ENCODE measurements at places on chromosomes 2 and 18.

GRCh38 chr2:36568516-36569246, 29.3 kb downstream of the FEZ2 start:
- no peak for DNase-seq

- peak; percentile 50 for DNase-seq
Measured at GRCh38 chr2:189783451-189783926, 650 bp downstream of the ORMDL1 start.

DNA sequence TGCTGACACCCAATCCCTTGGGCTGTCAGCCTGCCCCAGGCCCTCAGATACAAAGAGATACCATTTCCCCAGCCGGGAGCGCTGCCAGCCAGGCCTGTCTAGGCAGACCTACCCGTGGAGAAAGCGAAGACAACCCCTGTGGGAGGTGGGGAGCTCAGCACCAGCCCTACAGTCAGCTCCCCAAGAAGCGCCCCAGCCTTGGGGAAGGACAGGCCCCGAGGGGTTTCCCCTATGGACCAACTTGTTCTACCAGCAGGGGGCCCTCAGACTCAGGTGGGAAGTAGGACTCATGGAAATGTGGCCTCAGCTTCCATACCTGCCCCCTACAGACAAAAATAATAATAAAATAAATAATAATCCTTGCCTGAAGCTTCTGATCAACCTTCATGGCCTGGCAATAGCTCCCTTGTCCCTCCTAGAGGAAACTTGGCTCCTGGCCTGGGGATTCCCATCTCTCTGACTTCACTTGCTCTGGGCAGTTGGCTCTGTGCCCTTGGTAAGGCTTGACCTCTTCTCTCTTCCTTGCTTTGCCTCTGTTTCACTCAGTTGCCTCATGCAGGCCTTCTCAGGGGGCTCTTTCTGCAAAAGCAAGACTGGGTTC, 7.0 kb downstream of the SLC35F6 start:
- DNase-seq: no peak

DNA sequence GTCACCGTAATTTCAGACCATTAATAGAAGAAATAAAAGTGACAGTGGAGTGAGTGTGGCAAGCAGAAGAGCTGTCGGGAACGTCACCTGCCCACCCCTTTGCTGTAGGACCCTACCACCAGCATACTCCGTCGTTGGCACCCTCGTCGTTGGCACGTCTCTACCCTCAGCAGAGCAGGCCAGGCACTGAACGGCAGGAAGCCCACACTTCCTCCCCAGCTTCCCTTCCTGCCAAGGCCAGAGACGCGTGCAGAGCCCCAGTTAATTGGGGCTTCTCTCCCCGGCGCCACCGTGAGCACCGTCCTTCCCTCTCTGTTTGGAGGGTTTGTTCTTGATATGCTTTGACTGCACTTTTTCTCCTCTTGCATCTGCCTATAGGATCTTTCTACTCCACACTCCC, 27.0 kb upstream of the NFATC1 start:
- no peak for DNase-seq

GRCh38 chr18:4455113-4455811, at the start of gene DLGAP1:
TSS of gene DLGAP1 (minus strand) at chr18:4455307.
- DNase-seq: no peak

DNA sequence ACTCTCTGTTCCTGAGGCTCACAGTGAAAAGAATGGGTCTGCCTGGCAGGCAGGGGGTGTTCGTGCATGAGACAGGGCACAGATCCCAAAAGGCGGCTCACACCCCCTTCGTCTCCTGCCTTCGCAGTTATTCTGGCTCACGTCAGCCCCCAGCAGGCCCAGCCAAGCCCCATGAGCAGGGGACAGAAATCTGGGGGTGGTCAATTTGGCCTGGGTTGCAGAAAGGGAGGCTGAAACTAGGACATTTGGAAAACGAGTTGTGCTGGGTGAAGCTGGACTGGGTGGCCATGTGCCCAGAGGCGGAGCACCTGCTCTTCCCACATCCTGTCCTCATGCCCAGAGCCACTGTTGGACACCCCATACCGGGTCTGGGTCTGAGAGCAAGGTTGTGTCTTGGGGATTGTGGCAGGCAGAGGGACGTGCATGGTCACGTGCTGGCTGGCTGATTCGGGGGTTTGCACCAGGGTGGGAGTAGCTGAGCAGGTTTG, 99.0 kb upstream of the MCFD2 start:
- DNase-seq: no peak

GRCh38 chr18:23721696-23722480, 32.6 kb downstream of the LAMA3 start:
- no peak for DNase-seq

DNA sequence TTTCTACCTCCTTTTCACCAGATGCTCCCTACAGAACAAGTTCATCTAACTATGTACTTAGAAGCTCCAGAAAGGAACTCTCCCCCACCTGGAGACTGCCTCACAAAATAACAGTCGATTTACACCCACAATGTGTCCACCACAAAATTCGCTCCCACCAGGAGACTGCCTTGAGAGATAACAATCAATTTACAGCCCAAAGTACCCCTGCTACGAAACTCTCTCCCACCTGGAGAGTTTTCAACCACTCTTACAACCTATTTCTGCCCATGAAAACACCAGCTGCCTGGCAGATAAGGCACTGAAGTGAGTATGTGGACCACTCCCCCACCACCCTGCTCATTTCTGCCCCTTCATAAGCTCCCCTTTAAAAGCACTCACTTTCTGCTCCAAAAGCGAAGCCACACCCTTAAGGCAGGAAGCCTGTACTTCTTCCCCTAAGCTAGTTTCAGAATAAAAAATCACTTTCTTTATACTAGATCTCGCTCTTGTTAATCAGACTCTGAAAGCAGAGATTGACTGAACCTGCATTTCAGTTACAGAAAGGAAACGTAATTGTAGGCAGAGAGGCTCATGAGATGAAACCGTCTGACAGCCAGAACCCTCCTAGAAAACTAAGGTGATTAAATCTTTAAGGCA, 94.4 kb upstream of the RBBP8 start:
- no peak for DNase-seq

- no peak for DNase-seq
Measured at GRCh38 chr2:148615381-148615841, 29.1 kb upstream of the EPC2 start.

GRCh38 chr2:84914334-84914733, 8.9 kb downstream of the TMSB10 start:
- no peak for DNase-seq

- DNase-seq: no peak
Measured at GRCh38 chr2:191933307-191934105, 86.6 kb upstream of the CAVIN2 start.

DNA sequence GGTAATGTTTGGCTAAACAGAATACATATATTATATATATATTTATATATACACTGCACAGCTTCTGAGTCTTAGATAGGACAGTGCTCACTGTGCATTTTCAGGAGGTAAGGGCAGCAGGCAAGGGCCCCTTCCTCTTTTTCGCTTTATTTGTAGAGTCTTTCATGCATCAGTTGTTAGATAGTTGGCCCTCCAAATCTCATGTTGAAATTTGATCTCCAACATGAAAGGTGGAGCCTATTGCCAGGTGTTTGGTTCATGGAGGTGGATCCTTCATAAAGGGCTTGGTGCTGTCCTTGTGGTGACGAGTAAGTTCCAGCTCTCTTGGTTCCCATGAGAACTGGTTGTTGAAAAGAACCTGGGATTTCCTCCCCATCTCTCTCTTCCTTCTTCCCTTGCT, 48.1 kb downstream of the TSN start:
- peak; percentile 66 for DNase-seq

DNA sequence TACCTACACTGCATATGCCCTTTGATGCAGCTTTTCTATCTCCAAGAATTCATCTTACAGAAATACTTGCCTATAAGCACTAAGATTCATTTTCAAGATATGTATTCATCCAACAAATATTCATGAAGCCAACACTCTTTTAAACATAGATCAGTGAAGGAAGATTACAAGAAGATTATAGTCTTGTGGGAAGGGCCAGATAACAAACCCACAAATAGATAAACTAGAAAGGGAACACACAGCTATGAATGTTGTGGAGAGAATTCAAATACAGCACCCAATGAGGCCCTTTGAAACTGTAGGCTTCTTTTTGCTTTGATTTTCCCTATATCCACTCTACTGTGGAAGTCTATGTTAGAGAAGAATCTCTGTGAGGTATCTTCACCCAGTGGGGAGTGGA, 186.7 kb upstream of the RBMS1 start:
- no peak for DNase-seq

GRCh38 chr2:223585666-223586065, 16.5 kb downstream of the SCG2 start:
- DNase-seq: no peak

- DNase-seq: no peak
Measured at GRCh38 chr2:70793450-70793849, 3.0 kb upstream of the FIGLA start.

DNA sequence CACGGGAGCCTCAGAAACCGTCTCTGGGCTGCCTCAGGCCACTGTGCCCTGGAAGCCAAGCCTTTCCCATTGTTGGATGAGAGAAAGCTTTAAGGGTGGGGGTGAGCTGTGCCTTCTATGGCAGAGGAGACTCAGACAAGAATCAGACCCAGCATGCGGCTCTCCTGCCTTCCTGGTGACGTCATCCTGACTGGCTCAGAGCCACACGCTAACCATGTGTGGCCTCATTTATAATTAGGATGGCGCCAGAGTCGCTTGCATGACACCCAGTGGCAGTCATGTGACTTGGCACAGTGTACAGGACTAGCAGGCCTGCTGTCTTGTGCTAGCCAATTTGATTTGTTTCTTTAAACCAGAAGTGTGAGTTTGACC, 99.1 kb downstream of the SH3BP4 start:
- DNase-seq: no peak

- no peak for DNase-seq
Measured at GRCh38 chr18:47585136-47585535, 333.7 kb upstream of the SKOR2 start.

DNA sequence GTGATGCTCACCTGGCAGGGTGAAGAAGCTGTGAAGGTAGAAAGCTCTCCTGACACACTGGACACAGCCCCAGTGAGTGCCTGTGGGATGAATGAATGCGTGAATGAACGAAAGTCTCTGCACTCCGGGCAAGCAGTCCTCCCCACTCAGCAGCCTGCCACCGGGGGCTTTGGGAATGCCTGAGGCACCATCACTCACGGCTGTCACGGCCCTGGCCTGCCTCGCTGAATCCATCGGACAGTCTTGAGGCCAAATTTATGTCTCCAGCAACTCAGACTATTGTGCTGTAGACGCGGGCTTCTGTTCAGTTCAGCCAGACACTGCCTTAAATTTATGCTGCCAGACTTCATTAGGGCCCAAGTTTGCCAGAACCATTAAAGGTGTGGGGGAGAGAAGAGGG, 62.9 kb upstream of the TEX51 start:
- no peak for DNase-seq

DNA sequence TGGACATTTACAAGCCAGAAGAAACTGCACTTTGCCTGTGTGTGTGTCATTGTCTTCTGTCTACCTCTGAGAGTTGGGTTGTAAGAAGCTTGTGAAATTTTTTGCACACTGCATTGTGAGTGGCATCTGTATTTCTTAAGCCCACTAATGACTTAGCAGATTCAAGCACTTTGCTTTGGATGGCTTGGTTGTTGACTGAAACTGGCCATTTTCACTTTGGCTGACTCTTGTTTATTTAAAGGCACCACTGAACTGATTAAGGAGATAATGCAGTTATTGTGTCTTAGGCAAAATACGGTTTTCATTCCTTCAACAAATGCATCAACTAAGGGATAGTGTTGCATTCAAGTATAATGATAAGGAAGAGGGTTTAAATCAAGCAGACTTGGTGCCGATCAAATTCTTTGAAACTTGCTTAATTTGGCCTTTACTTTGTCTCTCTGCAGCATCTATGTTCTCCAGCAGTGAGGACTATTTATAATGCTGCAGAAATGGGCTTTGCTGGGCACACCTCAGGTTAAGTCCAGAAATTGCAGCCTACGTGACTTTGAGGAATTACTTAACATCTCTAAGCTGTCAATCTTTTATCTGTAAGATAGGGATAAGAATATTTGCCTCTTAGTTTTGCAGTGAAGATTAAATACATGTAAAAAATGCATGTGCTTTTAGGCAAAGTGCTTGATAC, 142.0 kb downstream of the CCDC85A start:
- no peak for DNase-seq

- no peak for DNase-seq
Measured at GRCh38 chr2:120919771-120920453, 184.2 kb downstream of the GLI2 start.

DNA sequence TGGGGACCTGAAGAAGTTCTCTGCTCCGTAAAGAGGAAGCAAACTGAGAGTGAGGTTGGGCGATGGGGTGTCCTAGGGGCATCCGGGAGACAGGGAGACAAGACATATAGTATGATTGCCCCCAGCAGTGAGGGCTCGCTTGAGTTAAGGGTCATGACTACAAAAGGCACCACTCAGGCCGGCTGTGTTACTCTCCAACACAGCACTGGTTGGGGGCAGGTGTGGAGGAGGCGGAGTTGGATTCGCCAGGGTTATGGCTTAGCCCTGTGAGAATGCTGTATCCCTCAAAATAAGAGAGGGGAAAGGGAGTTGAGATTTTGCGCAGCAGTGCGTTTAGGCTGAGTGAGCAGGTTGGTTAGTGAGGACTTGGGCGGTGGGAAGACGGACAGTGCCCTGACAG, 12.0 kb downstream of the DYSF start:
- DNase-seq: no peak

All from NCI-H526 treated with DMSO at 0.1 percent for 48 hours (cell line).